ENCODE measurements at places on chromosomes 2 and 18. TPM values are rescaled to one million over a fixed set of nuclear protein-coding genes. Genes with fewer than 3 reads are reported as not detected.

GPR45 gene
- 0.22 TPM for total RNA-seq

DNA sequence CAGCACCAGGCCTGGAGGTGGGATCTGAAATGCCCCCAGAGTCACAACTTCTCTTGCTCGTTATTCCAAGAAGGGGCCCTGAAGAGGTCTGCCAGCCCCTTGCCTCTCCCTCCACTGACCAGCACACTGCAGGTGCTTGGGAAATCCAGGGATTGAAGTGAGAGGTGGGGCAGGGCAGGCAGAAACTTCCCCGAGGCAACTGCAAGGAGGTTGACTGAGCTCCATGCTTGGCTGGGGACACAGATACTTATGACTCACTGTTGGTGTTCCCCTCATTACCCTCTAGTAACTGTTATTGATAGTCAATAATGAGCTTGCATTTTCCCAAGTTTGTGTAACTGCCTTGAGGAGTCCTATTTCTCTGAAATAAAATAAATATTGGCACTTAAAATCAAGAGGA is 47.5 kb downstream of the MARCO start:
- peak; percentile 81 for DNase-seq

- no peak for DNase-seq
These were observed 181.8 kb downstream of the EIPR1 start for GRCh38 chr2:3195641-3196476.

GRCh38 chr2:146229508-146230155 is 1615.2 kb upstream of the ACVR2A start:
- DNase-seq = no peak

GRCh38 chr2:191870744-191871143 is 23.9 kb upstream of the CAVIN2 start:
- no peak for DNase-seq

DNA sequence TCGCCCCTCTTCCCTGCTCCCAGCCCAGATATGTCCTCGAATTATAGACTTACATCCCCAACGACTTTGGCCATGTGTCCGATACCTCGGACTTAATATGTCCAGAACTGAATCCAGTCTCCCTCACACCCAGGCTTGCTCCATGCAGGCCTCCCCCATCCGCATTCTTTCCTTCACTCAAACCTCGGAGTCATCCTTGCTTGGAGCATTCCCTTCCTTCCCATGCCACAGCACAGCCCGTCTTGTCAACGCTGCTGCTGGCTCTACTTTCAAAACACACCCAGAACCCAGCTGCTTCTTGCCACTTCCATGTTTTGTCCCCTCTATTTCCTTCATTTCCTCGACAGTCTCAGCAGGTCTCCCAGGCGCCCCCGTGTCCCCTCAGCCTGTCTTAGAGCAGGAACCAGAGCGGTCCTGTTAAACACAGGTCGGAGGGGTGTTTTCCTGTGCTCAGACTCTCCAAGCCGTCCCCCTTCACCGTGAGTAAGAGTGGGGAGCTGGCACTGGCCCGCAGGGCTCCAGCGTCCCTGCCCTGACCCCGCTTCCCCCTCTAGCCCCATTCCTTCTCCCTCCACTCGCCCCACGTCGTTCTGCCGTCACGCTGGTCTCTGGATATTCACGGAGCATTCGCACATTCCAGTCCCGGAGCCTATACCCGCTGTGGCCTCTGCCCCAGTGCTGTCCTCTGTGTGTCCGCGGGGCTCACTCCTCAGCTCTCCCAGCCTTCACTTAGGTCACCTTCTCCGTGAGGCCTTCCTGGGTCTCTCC is 54.4 kb downstream of the VAPA start:
- no peak for DNase-seq

- peak; percentile 70 for DNase-seq
These were observed 956.4 kb downstream of the CPS1 start for GRCh38 chr2:211512806-211513205.

- no peak for DNase-seq
These were observed 19.6 kb downstream of the EHBP1 start for GRCh38 chr2:62724886-62725711.

DNA sequence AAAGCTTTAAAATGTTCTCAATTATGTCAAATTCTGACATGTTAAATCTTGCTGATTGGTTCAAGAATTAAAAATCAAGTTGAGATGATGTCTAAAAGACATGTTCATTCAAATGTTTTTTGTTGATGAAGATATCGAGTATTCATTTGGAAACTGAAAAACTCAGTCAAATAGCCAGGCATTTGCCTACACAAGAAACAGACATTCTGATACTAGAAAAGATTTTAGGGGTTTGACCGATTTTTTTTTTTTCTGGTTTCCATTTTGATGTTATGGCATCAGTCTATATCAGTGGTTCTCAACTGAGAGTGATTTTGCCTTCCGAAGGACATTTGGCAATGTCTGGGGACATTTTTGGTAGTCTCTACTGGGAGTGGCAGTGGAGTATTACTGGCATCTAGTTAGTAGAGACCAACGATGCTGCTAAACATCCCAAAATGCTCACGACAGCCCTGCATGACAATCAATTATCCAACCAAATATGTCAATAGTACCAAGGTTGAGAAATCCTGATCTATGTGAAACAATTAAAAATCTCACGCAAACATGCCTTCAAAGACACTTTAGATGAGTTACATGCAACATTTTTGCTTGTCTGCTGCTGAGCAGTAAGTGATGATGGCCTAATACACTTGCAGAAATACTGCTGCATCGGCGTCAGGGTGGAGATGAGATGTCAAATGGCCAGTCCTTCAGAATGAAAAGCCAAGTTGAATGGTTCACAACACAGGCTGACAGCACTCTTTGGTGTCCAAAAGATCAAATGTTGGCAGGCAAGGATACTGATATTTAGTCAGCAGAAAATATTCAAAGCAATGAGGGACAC is 12.5 kb downstream of the RASGRP3 start:
- no peak for DNase-seq

COL4A4 gene
- 5.2 TPM for total RNA-seq

GRCh38 chr2:11656671-11657101 is 13.3 kb downstream of the NTSR2 start:
- DNase-seq = no peak

- no peak for DNase-seq
These were observed 5.9 kb upstream of the VAPA start for GRCh38 chr18:9907867-9908266.

GRCh38 chr2:37645362-37645761 is 26.1 kb downstream of the CDC42EP3 start:
- DNase-seq = no peak

UBE2F gene
- total RNA-seq = 85.5 TPM

GRCh38 chr2:223238301-223238700 is 186.3 kb downstream of the KCNE4 start:
- DNase-seq = no peak

DNA sequence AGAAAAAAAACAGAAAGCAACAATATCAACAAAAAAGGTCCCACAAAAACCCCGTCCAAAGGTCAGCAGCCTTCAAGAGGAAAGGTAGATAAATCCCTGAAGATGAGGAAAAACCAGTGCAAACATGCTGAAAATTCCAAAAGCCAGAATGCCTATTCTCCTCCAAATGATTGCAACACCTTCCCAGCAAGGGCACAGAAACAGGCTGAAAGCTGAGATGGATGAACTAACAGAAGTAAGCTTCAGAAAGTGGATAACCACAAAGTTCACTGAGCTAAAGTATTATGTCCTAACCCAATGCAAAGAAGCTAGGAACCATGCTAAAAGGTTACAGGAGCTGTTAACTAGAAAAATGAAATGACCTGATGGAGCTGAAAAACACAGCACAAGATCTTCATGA is 226.4 kb upstream of the DSEL start:
- no peak for DNase-seq

GRCh38 chr2:212024040-212024439 is 514.6 kb downstream of the ERBB4 start:
- DNase-seq = no peak

MC5R gene
- total RNA-seq = not detected

DNA sequence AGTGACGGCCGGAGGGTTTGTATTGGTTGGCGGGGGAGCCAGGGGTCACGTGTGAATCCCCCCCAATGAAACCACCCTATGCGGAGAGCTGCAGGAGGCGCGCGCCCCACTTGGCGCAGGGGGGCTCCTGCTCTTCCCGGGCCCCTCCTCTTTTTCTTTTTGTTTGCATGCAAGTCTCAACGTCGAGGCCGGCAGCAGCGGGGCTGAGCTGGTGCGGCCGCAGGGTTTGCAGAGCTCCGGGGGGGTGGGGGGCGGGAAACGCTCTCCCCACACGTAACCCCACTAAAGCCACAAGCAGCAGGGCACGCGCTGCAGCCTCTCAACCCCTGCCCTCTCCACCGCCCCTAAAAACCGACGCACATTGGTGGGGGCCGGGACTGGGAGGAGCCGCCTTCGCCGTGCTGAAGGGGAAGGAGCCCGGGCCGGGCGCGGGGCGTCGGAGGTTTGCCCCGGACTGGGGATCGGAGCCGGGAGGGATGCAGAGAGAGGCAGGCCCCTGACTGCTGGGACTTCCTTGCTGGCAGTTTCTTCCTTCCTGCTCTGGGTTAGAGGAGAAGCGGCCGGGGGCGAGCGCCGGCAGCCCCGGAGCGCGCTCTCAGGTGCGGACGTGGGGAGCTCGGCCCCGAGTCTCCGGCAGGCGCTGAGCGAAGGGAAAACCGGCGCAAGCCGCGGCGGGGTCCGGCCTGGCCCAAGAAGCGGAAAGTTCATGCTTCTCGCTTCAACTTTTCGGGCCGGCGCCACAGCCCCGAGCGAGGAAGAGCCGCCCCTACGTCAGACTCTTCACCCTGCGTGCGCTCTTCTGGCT is 864 bp downstream of the LBH start:
- DNase-seq = no peak

DNA sequence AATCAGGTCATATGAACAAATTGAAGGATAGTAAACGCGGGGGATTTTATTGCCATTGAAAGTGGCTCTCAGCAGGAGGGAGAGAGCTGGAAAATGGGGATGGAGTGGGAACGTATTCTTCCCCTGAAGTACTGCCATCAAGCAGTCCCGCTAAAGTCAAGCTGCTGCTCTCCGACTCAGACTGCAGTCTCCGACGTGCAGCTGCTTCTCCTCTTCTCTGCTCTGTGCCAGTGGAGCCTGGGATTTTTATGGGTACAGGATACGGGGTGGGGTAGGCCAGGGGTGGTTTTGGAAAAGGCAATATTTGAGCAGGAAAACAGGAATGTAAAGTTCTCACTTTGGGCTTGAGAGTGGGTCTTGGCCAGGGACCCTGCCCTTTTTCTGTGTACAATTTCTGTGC is 33.0 kb downstream of the KCTD18 start:
- DNase-seq = no peak

COLEC11 gene
- 2.4 TPM for total RNA-seq

ORMDL1 gene
- total RNA-seq = 60.0 TPM

DNA sequence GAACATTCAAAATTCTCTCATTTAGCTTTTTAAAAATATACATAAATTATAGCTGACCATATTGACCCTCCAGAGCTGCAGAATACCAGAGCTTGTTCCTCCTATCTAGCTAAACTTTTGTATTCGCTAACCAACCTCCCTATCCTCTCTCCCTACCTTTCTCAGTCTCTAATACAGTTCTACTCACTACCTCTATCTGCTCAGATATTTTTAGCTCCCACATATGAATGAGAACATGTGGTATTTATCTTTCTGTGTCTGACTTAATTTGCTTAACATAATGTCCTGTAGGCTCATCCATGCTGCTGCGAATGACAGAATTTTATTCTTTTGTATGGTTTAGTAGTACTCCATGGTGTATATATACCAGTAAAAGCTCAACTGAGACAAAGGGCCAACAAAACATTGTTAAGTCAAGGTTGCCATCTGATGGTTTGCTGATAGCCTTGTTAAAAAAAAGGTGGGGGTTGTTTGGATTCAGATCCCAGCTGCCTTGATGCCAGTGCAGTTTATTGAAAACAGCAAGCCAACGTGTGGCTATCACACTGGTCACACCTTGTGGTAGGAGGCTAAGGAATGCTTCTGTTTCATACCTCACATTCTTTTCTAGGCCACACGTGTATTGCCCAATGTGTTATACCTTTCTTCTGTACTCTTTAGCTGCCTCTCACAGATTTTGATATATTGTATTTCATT is 101.5 kb downstream of the VWA3B start:
- no peak for DNase-seq

RBM44 gene
- 0.14 TPM for total RNA-seq

DNA sequence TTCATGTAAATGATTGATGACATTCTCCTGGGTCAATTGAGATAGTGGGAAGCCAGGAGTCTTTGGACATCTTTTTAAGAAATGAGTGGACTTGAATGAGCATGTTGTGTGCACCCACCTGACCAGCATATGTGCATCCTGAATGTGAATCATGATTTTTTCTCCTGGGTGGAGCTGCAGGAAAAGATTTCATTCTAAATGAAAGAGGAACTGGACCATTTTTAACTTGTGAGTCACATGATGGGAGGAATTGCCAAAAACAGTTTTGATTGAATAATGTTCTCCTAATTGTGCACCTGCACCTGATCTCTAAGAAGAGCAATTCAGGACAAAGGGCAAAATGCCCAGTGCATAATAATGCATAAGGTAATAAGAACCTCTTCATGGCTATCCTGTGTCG is 32.3 kb downstream of the COPS8 start:
- DNase-seq = no peak

- DNase-seq = no peak
These were observed 18.4 kb downstream of the DNER start for GRCh38 chr2:229695961-229696360.

DNA sequence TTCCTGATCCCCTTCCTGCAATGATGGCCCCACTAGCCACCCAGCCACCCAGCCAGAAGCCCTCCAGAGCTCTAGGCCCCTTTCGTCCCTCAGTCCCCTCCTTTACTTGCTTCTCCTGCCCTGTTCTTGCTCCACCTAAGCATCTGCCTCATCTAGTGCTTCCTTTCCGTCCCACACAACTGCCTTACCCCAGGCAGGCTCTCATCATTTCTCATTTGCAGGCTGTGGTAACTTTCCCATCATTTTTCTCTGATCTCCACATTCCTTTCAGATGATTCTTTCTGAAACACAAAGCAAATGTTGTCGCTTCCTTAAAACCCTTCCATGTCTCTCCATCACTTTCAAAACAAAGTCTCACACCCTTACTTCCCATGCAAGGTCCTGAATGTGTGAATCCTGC is 459.8 kb downstream of the METTL4 start:
- no peak for DNase-seq

CCDC141 gene
- not detected for total RNA-seq

- DNase-seq = no peak
These were observed 18.6 kb upstream of the SKA1 start for GRCh38 chr18:50356036-50356945.

DNA sequence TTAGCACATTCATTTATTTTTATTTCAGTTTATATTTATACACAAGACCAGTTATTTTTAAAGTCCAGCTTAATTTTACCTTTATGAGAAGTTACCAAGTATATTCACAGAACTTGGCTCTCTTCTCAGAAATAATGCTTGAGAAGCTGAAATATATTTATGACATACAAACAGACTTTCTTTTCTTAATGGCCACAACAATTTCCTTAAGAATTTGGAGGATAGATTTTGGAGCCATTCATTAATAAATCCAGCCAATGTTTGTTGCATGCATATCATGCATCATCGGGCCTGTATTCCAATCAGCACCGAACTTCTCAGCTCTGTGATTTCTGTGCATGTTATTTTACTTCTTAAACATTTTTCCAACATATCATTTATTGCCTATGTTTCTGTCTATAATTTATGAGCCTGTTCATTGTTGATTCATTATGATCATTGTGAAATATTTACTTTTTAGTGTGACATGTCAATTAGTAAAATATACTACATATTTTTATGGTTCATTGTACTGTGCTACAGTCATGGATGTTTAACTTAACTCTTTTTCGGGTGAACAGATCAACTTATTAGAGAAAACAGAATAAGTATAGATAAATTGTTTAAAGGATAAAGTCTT is 3.5 kb downstream of the GULP1 start:
- no peak for DNase-seq

FIGN gene
- 7.7 TPM for total RNA-seq

- DNase-seq = no peak
These were observed 16.2 kb downstream of the CHCHD5 start for GRCh38 chr2:112600634-112601033.

GRCh38 chr2:1799174-1799573 is 54.9 kb upstream of the PXDN start:
- no peak for DNase-seq

Measured in epithelial cell of proximal tubule (primary cell).